ENCODE measurements at places on chromosomes 6 and 20.

- no peak for DNase-seq
These were observed 112.8 kb upstream of the TSHZ2 start for GRCh38 chr20:52859156-52859876.

DNA sequence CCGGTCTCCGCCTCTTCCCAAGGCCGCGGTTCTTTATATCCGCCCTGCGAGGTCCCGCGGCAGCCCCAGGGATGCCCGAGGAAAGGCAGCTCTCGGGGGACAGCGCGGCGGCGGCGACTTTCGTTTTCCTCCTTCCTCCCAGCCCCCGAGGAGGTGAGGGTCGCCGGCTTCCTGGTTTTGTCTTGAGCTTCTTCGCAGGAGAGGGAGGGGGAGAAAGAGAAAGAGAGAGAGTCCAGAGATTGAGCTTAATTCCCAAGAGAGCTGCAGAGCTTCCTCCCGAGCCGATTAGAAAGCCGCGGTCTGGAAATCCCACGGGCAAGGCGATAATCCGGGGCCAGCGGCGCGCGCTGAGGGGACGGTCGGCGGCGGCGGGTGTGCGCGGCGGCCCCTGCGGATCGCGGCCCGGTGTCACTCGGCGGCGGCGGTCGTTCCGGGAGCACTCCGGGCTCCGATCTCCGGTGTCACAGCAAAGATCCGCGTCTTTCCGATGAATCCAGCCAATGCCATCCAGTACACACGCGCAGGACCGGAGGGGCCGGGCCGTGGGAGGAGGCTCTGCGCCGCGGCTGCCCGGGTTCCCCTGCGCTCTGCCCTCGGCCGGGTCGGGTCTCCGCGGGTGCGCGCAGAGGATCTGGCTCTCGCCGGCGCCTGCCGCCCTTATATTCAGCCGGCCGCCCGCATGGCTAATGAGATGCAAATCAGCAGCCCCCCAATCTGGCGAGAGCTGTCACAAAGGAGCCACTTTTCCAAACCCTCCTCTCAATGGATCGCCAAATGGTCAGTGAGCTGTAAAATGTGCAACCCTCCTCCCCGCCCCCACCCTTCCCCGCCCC is at the start of gene DLL1:
Gene DLL1, minus strand, starts transcription at position 783 of the 833 bp plus-strand sequence. CDS start 939 bp downstream, outside the sequence.
- DNase-seq: no peak

- no peak for DNase-seq
These were observed 481.6 kb upstream of the HS3ST5 start for GRCh38 chr6:114824409-114824808.

- DNase-seq: no peak
These were observed 31.2 kb downstream of the CRISP1 start for GRCh38 chr6:49835140-49835539.

- no peak for DNase-seq
These were observed 529.3 kb downstream of the QKI start for GRCh38 chr6:163943607-163944385.

GRCh38 chr20:10665791-10666190 is 8.0 kb downstream of the JAG1 start:
- DNase-seq: no peak

DNA sequence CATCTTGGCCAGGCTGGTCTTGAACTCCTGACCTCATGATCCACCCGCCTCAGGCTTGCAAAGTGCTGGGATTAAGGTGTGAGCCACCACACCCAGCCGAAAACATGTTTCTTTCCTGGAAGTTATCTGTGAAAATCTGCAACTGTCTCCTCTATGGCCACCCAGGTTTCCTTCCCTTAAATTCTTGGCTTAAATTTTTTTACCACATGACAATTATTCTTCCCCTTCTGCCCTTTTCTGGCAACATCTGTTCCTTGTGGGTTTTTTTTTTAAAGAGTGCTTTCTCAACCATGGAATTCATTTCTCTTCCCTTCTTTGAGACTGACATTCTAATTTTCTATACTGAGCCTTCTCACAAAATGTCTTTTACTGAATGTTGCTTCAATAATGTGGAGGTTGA is 59.6 kb downstream of the DOK5 start:
- DNase-seq: no peak

DNA sequence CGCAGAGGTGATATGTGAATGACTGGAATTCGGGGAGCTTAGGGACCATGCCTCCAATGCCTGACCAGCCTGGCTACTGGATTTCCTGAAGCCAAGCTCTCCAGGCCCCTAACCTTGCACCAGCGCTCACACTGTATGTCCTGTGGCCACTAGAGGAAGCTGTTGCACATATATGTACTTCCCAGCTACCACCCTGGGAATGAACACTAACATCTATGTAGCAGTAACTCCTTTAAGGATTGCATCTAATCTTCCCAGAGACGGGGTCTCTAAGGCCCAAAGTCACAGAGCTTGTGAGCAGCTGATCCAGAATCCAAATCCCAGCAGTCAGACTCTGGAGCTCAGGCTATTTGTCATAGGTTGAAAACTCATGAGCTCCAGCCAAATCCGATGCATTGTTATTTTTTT is 20.4 kb upstream of the BPIFB1 start:
- no peak for DNase-seq

DNA sequence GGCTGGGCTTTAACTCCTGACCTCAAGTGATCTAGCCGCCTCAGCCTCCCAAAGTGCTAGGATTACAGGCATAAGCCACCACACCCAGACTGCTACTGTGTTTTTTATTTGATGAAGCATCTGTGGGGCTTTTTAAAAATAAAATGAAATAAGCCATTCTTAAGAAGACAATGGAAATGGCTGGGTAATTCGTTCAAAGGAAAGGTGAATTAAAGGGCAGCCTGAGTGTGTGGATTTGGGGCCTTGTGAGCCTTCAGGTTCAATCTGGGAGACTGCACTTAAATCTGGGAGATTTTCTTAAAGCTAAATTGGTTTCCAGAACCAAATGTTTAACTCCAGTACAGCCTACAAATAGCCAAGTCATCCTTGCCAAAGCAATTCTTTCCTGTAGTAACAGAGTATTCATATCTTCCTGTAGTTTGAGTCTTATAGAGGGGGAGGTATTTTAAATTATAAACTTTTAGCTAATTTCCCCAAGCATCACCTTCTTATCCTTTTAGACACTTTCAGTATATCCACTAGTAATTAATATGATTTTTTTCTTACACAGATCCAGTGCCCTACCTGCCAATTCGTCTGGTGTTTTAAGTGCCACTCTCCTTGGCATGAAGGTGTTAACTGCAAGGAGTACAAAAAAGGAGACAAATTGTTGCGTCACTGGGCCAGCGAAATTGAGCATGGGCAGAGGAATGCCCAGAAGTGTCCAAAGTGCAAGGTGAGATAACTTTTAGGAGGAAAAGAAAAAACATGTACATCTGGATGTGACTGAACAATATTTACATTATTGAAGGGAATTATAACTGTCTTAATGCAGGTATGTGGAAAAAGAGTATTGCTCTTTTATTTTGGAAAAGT is 95.4 kb downstream of the RNF217 start:
- no peak for DNase-seq

DNA sequence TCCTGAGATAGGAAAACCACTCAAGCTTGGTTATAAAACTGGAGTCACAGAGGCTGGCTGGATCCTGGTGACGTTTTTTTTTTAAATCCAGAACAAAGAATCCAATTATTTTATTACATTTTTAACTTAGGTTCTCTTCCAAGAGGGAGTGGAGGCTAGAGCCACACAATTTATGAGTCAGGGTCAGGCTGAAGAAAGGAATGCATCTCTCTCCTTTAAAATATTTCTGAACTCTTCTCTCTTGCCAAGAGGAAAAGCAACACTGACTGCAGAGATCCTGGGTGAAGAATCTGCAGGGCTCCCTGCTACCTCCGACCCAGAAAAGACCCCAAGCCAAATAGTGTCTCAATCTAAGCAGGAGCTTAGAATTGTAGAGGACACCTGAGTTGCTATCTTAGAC is 88.5 kb upstream of the SSTR4 start:
- no peak for DNase-seq

DNA sequence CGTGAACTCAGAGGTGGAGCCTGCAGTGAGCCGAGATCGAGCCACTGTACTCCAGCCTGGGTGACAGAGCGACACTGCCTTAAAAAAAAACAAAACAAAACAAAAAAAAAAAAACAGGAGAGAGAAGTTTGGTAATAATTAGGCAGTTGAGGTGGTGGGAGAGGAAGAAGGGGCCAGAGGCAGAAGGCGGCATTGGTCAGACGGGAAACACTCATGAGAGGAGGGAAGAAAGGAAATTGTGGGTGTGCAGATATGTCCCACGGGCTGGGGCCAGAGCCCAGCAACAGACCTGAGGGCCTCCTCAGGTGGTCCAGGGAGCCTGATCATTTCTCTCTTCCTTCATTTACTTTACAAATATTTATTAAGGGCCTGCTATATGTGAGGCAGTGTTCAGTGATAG is 20.0 kb downstream of the SULF2 start:
- DNase-seq: no peak

GRCh38 chr6:14305624-14306023 is 188.1 kb downstream of the CD83 start:
- no peak for DNase-seq

GRCh38 chr6:165968408-165968807 is 199.2 kb downstream of the TBXT start:
- DNase-seq: no peak

- DNase-seq: no peak
These were observed 887 bp downstream of the CLPS start for GRCh38 chr6:35796236-35796635.

DNA sequence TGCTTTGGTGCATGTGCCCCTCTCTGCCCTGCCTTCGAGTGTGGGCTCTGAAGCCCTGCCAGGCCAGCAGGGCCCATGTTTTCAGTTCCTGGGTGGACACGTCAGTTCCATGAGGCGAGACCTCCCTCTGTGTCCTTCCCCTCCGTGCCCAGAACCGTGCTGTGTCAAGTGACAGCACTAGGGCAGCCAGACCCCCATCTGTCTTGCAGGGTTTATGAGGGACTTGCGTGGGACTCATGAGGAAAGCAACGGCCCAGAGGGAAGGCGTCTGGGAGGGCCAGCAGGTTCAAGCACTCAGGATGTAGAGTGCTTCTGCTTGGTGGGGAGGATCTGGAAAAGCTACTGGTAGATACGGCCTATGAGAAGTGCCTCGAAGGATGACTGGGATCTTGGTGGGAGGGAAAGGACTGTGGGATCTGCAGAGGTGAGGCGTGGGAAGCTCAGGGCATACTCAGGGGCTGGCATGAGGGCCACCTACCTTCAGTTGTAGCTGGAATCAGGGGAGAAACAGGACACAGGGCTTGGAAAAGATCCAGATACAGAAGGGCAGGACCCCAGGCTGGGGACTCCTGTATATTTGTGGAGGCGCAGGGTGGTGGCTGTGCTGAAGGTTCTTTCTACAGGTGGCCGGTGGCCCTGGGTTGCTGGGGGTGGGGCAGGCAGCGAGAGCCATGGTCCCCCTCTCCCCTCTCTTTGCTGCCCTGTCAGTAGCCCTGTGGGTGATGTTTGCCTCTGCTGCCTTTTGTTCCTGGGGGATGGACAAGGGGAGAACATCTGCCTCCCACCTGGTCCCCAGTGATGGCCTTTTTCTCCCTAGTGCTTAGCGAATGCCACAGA is 5.5 kb downstream of the NPEPL1 start:
- DNase-seq: no peak

DNA sequence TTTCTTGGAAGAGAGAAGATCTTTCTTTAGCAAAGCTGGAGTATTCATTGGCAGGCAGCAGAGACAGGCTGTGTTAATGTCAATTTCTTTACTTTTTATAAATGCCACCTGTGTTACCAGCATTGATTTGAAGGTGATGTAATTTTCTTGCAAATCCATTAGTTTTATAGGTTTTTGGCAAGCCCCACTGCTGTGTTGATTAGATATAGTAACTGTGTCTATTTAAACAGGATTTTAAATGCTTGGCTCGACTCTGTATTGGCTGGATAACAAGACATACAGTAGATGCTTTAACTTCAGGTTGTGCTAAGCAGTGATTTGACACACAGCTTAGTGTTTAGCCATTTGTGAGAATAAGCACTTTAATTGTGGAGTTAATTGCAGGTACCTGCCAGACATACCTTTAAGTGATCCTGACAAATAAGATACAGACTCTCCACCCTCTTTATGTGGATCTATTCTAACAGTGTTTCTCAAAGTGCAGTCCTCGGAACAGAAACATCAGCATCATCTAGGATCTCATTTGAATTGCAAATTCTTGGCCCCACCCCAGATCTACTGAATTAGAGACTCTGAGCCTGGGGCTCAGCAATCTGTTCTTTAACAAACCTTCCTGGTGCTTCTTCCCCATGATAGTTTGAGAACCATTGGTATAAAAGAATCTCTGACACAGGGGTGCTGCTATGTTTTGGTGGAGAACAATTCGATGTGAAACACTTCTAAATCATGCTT is 397.5 kb downstream of the HDGFL1 start:
- DNase-seq: no peak

DNA sequence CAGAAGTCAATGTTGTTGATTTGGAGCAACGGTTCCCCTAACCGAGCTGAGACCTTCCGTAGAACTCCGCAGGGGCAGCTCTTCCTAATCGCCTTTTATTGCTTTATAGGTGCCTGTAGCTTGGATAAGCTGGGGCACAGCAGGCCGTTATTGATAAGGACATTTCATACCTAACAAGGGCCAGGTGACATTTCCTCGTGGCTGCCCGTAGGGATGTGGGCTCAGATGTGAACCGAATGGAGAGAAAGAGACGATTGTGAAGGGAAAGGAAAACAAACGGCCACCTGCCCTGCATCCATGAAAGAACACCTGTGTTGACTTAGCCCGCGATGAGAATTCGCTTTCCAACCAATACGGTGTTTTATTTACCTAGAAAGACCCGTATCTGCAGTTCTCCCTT is 53.3 kb upstream of the DACT2 start:
- no peak for DNase-seq

DNA sequence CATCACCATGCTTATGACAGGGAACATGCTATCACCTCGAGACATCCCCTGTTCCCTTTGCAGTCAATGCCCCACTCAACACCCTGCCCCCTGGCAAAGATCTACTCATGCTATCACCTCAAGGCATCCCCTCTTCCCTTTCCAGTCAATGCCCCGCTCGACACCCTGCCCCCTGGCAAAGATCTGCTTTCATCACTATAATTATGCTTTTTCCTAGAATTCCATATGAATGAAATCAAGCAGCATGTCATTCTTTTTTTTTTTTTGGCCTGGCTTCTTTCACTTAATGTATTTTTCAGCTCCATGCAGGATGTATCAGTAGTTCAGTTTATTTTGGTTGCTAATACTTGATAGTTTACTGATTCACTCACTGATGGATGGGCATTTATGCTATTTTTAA is 554.9 kb downstream of the CDH26 start:
- no peak for DNase-seq

DNA sequence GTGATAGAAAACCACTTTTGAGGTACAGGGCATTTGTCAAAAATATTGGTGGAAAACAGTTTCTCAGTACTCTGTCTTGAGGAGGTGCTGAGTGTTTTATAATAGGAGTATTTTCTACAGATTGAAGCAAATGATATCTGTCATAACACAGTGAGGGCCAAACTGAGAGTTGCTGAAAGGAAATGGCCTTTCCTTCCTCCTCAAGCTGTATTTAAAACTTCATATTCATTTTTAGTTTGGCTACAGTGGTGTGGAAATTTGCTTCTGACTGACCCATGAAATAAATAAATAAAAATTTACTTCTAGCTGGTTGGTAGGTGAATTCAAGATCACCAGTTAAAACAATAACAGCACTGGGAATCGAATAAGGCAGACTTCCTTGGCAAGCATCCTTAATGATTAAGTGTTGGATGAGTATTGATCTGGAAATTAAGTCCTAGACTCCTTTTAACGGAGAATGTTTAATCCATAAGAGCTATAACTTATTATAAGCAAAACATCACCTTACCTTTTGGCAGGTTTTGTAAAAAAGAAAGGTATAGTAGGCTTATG is 828.6 kb upstream of the CITED2 start:
- DNase-seq: no peak
